ENCODE measurements at places on chromosomes 7 and 10. TPM values are rescaled to one million over a fixed set of nuclear protein-coding genes. Genes with fewer than 3 reads are reported as not detected.

The HPSE2 gene
- not detected for total RNA-seq

The NCF1 gene
- not detected for total RNA-seq

- no peak overlapping the region for H3K4me3 ChIP-seq
Observed at GRCh38 chr10:130935128-130935439, 376.4 kb downstream of the TCERG1L start.

- no peaks in the 10 kb centered on the region for H3K27me3 ChIP-seq
- no peak for DNase-seq
- peaks cover 4% of the 10 kb centered on the region for H3K36me3 ChIP-seq
- H3K4me1 ChIP-seq, result peaks cover 5% of the 10 kb centered on the region
- H3K4me3 ChIP-seq, result no peak overlapping the region
Observed at GRCh38 chr7:78765943-78766729, 687.3 kb downstream of the MAGI2 start.

- H3K4me1 ChIP-seq, result peaks cover 8% of the 10 kb centered on the region
- no peaks in the 10 kb centered on the region for H3K36me3 ChIP-seq
- peaks cover 78% of the 10 kb centered on the region for H3K27me3 ChIP-seq
Observed at GRCh38 chr10:18229826-18230225, 89.6 kb downstream of the CACNB2 start.
